Activated CD4-positive, alpha-beta T cell treated with anti-CD3 and anti-CD28 coated beads, Interleukin-2, amount 10 ng/mL, durations not matched to agents 7 days and 5 days (primary cell): ENCODE measurements at places on chromosomes 1 and 21.
A peak's percentile ranks its signal among the peaks of the same experiment; 100 is the strongest.

- DNase-seq = no peak
Observed at GRCh38 chr1:87986130-87986866, 657.6 kb downstream of the LMO4 start.

GRCh38 chr1:243273506-243273905 is 17.7 kb downstream of the SDCCAG8 start:
- no peak for DNase-seq

DNA sequence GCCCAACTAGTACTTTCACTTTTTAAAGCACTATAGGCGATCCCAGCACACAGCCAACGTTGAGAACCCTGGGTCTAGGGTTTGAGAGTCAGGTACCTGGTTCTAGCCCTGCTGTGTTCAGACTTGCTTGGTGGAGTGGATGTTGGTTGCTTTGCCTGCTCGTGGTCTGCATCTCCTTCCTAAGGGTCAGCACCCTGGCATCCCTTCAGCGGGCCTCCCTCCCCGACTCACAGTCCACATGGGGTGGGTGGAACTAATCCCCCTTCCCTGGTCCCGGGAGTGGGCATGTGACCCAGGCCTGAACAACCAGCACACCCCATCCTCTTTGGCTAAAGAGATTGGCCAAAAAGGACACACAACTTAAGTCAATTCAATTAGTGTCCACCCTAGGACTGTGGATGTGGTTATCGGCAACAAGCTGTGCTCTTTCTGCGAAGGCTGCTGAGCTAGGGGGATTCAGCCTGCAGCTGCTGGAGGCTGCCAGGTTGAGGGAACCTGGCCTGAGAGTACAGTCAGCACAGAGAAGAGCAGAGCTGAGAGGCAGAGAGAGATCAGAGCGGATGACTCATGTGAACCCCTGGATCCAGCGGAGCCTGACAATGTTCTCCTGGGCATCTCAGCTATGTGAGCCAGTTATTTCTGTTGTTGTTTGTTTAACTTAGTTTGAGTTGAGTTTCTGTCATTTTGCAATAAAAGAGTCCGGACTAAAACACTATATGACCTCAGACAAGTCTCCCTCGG is 138.9 kb downstream of the ACTL8 start:
- DNase-seq = no peak

DNA sequence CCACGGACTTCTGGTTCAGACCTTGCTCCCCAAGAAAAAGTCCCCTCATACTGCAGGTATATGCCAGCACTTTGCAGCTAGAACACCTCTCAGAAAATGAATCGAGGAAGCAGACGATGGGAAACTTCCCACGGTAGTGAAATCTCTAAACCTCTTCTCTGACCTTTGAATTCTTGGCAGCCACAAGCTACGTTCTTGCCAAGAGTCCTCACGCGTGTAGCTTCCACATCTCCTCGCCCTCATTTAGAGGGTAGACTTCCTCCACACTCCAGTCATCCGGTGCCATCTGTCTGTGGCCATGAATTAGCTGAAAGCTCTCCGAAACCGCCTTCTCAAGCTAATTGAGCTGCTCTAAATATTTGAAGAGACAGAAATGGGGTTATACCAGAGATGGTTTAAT is 127.8 kb downstream of the RGS7 start:
- no peak for DNase-seq

DNA sequence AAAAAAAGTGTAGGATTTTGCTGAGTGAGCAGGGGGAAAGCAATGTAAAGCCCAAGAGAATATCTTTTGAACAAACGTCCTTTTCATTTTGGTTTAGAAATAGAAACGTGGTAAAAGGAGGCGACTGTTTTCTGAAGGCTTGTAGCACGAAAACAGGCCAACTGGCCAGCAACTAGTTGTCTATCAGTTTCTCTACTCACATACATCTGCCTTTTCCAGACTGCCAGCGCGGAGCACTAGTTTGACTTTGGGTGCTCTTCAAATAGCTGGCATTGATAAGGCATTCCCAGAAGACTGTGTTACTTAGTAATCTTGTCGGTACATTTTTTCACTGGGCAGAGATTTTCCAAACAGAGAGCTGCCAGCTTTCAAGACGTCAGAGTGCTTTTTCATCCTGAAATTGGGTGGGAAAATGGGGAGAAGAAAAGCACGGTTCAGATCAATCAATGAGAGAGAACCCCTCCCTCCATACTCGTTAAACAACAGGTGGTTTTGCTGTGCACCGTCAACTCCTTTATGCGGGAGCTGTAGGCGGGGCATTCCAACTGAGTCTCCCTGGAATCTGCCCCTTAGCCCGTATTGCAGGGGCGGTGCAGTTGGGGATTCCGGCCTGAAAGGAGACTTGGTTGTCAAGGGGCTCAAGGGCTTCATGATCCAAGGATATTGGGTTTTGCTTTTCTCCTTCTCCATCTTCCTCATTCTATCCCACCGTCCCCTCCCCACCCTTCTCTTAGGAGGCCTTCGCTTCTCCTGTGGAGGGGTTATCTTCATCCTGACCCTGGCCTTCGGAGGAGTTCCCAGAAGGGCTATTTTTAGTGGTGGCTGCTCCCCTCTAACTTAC is 884 bp upstream of the LRRC8C start:
- no peak for DNase-seq

GRCh38 chr1:92973203-92973897 is 12.1 kb upstream of the DIPK1A start:
- DNase-seq = no peak

DNA sequence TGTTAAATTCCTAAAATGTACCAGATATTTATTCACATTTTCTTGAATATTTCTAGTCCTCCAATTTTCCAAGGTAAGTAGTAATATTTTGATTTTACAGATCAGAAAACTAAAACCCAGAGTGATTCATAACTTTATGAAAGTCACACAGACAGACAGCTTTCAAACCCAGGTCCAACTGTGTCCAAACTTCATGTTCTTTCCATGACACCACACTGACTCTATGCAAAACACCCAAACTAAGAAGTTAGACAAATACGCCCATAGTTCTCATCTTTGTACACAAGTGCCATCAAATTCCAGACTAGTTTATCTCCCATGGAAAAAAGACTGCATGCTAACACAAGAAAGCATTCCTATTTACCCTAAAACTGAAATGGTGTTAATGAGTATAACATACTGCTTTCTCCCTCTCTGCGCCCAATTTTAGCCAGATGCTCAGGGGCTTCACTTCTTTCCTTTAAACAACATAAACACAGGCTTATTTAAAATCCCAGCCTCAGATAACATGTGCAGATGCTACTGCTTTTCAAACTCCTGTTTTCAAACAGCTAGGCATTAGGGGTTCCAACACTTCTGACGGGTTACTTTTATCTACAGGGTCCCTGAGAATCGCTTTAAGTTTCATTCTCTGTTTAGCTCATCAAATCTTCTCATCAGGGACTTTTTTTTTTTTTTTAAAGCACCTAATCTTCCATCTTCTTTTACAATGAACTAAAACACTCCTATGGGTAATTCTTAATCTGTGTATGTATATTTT is 44.6 kb downstream of the WASF2 start:
- DNase-seq = no peak

GRCh38 chr1:8512504-8512903 is 194.6 kb downstream of the SLC45A1 start:
- DNase-seq = no peak

GRCh38 chr1:239815074-239815473 is 276.6 kb upstream of the FMN2 start:
- no peak for DNase-seq

DNA sequence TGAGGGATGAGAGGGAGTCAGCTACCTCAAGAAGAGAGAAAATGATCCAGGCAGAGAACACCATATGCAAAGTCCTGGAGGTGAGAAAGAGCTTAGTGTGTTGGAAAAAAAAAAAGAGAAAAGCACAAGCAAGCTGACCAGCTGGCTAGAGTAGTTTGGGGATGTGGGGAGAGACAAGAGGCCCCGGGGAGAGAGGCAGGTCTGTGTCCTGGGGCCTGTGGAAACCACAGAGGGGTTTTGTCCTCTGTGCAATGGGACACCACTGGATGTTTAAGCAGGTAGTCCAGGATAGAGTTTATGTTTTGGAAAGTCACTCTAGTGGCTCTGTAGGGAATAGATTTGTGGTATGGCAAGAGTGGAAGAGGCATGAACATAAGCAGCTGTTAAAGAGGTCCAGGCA is 14.4 kb upstream of the CHI3L1 start:
- no peak for DNase-seq

DNA sequence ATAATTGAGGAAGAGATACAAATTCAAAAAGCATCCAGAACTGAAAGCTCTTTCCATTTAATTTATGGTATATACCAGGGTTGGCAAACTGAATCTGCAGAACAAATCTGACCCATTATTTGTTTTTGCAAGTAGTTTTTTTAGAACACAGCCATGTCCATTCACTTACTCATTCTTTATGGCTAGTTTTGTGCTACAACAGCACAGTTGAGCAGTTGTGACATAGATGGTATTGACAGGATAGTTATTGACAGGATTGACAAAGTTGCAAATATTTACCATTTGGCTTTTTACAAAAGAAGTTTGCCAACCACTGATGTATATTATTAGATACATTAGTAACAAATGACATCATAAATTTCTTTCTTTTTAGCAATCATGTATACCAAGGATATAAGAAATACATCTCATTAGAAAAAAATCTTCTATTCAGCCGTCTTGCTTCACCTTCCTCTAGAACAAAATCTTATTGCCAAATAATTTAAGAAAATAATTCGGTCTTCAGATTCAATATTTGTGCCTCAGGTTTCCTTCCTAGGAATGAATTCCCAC is 9.4 kb downstream of the ADAMTS1 start:
- DNase-seq = no peak

- no peak for DNase-seq
Observed at GRCh38 chr1:90876101-90876500, 145.7 kb downstream of the ZNF644 start.

GRCh38 chr1:80917225-80917624 is 883.5 kb upstream of the ADGRL2 start:
- DNase-seq = no peak

DNA sequence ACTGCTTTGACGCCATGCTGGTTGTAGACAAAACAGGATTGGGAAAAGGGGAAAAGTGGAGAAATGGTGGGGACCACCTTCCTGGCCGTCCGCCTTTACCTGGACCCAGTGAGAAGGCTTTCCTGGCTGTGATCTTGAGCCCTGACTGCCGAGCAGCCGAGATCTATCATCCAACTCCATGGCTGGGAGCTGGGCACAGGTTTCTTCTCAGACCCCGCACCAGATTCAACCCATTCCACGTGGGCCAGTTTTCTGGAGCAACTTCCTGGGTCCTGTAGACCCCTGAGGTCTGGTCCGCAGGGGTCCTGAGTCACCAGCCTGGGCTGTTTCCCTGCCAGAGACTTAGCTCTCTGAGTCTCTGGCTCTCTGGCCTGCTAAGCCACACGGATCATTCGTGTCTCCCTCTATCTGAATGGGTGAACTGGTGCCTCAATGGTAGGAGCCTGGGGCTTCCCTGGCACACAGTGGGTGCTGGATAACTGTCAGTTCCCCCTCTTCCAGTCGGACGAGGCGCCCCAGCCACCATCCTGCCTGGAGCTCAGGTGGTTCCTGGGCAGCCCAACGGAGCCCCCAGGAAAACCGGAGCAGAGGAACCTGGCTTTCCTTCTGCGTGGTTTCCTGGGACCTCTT is 4.5 kb upstream of the NPHP4 start:
- DNase-seq = no peak

- DNase-seq = peak; percentile 16
Observed at GRCh38 chr1:207910591-207911354, at the start of gene CD34. Gene CD34, minus strand, starts transcription at chr1:207911125. Its CDS starts 45 bp downstream, at chr1:207911080.

DNA sequence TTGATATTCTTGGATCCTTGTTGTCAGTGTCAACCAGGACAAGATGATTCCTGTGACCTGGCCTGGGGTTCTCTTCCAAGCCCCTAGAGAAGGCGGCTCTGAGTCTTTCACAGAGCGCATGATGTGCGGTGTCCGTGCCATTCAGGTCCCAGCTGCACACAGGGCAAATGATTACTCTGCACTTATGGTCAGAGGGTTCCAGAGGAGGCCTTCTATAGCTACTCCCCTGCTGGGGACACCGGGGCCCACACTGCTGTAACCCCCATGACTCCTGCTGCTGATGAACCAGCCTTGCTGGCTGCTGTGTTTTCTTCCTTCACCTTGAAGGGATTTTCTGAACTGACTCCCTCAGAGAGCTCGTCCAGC is 1.5 kb downstream of the PTGFRN start:
- DNase-seq = no peak

- DNase-seq = no peak
Observed at GRCh38 chr1:112509005-112509659, 367 bp downstream of the WNT2B start.

DNA sequence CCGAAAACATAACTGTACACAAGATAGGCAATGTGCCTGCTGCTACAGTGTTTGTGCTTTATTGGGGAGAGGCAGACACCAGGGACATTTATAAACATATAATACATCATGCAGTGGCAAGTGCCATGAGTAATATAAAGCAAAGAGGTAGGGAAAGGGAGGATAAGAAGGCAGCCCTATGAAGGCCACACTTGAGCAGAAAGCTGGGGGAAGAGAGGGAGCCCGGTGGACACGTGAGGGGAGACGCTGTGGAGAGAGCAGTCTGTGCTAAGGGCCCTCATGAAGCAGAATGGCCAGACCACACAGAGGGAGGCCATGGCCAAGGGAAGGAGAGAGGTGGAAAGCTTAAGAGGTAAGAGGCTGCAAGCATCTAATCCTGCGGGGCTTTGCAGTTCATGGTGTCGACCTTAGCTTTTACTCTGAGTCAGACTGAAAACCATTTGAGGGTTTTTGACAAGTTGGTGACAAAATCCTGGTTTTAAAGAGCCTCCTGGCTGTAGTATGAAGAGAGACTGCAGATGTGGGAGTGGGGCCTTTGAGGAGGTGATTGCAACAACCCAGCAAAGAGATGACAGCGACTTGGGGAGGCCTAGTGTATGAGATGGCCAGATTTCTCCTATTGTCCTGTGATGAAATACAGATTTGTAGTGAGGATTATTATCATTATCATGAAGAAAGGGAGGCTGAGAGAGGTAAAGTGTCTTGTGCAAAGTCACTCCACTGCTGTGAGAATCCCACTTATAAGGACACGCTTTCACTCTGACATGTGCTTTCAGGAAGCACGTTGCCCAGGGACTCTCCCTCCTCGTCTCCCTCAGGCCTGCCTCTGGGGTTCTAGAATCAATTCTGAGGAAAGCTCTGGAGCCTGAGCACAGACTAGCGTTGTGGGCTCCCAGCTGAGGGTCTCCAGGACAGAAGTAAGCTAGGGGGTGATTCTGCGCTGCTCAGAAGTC is 192.9 kb downstream of the RHOU start:
- DNase-seq = no peak

DNA sequence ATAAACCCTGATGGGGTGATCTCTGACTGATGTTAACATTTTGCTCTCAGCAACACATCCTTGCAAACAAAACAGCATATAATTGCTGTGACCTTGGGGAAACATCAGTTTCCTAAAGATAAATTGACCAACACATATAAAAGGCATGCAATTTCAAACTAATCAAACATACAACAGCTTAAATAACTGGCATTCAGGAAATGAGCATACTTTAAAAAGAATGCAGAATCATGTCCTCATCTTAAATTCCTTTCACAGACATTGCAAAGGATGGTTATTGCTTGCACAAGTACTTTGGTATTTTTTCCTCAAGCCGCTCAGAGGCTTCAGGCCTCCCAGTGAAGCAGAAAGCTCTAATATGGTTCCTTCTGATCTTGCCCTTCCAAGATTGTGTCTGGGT is 53.4 kb upstream of the RGS18 start:
- DNase-seq = no peak
